ENCODE measurements at places on chromosomes 11 and 22.

DNA sequence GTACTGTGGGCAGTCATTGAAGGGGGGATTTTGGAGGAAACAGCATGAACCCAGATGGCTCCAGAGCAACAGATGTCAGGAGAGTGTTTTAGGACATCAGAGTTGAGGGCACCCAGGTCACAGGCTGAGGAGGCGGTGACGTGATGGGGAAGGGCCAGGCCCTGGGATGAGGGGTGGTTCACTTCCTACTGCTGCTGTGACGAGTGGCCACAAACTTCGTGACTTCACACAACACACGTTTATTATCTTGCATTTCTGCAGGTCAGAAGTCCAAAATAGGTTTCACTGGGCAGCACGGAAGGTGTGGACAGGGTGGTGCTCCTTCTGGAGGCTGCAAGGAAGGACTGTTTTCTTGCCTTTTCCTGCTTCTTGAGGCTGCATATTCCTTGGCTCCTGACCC is 77.7 kb upstream of the RAB1B start:
- DNase-seq, result no peak

DNA sequence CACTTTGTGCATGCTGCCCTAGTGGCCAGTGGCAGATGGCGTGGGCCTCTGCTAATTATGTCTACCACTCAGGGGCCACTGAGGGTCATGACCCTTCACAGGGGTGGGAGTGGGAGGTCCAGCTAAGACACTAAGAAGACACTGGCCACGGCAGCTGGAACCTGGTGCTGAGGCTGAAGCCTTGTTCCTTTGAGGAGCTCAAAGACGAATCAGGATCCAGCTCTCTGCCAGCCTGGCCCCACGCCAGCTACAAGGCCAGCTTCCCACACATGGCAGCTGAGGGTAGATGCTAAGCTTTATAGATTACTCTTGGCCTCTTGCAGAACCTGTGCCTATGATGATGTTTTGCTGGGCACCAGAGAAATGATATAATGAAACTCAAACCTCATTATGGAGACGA is 226.3 kb downstream of the DSCAML1 start:
- DNase-seq, result no peak

- no peak for DNase-seq
These were observed 41.5 kb downstream of the TRMU start for GRCh38 chr22:46376908-46377524.

DNA sequence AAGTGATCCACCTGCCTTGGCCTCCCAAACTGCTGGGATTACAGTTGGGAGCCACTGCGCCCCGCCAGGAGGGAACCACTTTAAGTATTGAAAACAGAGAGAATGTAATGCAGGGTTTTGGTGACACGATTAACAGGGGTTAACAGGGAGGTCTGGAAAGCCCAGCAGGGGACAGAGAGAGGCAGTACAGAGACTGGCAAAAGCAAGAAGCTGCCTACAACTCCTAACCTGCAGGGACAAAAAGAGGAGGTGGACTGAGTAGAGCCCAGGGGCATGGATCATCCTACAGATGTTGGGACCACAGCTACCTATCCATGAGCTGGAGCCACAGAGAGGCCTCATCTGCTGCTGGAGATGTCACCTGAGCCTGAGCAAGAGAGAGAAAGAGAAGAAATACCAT is 1.7 kb upstream of the SPINDOC start:
- DNase-seq, result no peak

DNA sequence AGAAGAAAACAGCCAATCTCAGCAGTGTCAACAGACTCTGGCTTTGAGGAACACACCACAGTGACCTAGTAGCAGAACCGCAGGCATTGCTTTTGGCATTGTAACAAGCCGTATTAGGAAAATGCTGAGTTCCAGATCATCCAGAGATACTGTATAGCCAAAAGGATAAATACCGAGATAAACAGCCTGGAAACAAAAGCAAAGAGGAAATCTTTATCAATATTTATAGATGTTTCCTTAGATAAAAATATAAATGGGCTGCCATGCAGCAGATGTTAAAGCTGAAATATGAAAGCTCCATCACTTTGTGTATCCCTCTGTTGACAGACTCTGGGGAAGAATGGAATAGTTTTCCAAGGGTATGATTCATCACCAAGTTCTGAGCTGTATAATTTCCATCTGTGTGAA is 98.9 kb upstream of the TP53AIP1 start:
- DNase-seq, result no peak

DNA sequence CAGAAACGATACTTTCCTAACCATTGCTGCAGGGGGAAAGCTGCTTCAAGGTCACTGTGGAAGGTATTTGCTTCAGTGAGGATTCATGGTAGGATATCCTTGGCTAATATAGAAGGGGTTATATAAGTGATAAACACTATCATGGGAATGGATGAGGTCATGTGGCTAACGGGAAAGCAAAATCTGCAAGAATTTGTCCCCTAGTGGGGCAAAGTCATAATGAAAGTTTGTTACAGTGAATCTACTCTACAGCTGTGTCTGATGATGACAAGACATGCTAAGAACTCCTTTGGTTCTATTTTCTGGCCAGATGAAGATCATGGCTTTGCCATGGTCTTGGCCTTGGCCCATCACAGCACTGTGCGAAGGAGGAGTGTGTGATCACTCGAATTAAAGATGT is 13.8 kb downstream of the MMP20 start:
- no peak for DNase-seq

DNA sequence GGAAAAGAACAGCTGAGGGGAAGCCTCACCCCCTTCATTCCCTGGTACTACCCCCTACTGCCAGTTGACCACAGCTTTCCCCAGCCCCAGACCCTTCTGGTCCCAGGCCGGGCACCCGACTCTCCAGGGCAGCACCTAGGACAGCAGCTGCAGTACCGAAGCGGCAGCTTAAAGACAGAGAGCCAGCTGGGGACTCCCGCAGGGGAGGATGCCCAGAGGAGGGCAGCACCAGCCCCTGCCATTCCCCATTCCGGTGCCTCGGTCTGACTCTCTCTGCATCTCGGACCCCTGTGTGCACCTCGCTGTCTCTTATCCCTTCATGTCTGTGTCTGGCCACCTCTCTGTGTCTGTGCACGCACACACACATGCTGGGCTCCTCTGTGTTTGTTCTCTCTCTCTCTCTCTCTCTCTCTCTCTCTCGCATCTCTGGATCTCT is 9.4 kb downstream of the IGSF9B start:
- DNase-seq, result peak; percentile 56

GRCh38 chr11:118536726-118537125 is 5.7 kb downstream of the TMEM25 start:
- DNase-seq, result no peak
